ENCODE measurements at places on chromosomes 7 and 10. TPM values are rescaled to one million over a fixed set of nuclear protein-coding genes. Genes with fewer than 3 reads are reported as not detected.

Gene ASZ1
- not detected for total RNA-seq

Gene LIPK
- not detected for total RNA-seq

Gene ENO4
- total RNA-seq: 0.22 TPM

Gene HPSE2
- 0.05 TPM for total RNA-seq

Gene C10orf90
- total RNA-seq: not detected

Data from HCT116 (cell line).